ENCODE measurements at places on chromosomes 12 and 14. TPM values are rescaled to one million over a fixed set of nuclear protein-coding genes. Genes with fewer than 3 reads are reported as not detected.

The SPX gene
- not detected for total RNA-seq

GRCh38 chr14:76236172-76237130 is 84.7 kb downstream of the GPATCH2L start:
- DNase-seq: no peak

DNA sequence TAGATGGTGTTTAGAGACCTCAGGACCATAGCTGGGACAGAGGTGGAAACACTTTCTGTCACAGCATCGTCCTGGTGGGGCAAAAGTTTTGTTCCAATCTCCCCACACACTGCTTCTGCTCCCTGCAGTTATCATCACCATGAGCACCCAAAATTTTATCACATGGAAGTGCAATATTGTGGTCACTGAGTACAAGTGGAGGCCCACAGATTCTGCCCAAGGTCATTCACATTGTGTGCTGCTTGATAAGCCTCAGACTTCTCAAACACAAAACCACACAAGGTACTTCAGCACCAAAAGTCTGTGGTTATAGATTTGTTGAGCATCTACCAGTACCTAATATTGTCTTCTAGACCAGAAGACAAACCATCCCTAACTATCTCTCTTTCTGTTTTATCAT is 554 bp upstream of the KRT77 start:
- DNase-seq: no peak

GRCh38 chr12:47353508-47353907 is 273.7 kb upstream of the AMIGO2 start:
- DNase-seq: no peak

The C12orf54 gene
- not detected for total RNA-seq

DNA sequence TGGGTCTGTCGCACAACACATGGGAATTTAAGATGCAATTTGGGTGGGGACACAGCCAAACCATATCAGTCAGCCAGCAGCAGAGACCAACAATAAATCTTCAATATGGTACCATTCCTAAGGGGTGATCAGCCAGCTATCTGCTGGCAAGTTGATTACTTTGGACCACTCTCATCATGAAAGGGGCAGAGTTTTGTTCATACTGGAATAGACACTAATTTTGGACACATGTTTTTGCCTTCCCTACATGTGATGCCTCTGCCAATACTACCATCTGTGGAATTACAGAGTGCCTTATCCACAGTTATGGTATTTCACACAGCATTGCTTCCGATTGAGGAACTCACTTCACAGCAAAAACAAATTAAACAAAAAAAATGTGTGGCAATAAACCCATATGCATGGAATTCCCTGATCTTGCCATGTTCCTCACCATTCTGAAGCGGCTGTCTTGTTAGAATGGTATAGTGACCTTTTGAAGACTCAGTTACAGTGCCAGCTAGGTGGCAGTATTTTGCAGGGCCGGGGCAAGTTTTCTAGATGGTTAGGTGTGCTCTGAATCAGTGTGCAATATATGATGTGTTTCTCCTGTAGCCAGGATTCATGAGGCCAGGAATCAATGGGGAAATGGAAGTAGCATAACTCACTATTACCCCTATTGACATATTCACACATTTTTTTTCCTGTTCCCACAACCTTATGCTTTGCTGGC is 179.0 kb upstream of the IGF1 start:
- no peak for DNase-seq

GRCh38 chr14:95293449-95293848 is 26.3 kb downstream of the CLMN start:
- DNase-seq: no peak

The CEP290 gene
- total RNA-seq: 38.7 TPM

DNA sequence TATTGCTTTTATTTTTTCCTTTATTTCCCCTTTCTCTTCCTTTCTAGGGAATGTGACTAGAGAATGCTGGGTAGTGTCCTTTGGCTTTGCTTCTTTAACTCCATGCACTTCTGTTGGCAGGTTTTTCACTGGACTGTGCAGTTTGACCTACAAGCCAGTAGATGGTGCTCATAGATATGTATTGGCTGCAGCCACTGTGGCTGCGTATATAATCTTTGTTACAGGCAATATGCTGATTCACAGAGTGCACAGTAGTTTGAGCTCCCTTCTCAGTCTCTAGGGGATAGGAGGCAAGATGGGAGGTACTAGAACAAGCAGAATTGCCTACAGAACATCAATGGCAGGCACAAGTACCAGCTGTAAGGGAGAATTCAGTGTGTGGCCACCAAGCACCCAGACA is 503.5 kb downstream of the LRFN5 start:
- no peak for DNase-seq

GRCh38 chr12:52822771-52823510 is 9.0 kb upstream of the KRT4 start:
- DNase-seq: no peak

- no peak for DNase-seq
Observed at GRCh38 chr12:61514016-61514415, 746.2 kb upstream of the USP15 start.

- no peak for DNase-seq
Observed at GRCh38 chr14:105213361-105213760, 32.2 kb upstream of the NUDT14 start.

Data from tibial nerve (tissue), 4 donors.